Activated CD8-positive, alpha-beta memory T cell treated with anti-CD3 and anti-CD28 coated beads, Interleukin-2, amount 10 ng/mL, durations not matched to agents 7 days and 5 days (primary cell): ENCODE measurements at places on chromosomes 2 and 18.

DNA sequence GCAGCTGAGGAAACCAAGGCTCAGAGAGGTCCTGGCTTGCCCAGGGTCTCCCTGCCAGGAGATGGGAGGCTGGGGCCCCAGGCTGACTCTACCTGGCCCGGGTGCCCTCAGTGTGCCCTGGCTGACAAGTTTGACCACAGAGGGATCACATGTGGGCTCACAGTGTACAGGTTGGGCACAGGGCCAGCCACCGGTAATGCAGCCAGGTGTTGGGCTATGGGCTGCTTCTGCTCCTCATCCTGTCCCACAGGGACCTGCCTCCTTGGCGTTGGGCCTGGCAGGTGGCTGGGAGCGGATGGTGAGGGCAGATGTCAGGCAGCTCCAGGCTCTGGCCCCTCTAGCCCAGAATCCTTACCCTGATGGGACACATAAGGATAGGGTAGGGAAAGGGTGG is 250.5 kb downstream of the LOXHD1 start:
- DNase-seq = no peak

GRCh38 chr2:183371545-183371944 is 247.3 kb downstream of the NUP35 start:
- no peak for DNase-seq

- DNase-seq = no peak
These were observed 110.0 kb upstream of the TEX51 start for GRCh38 chr2:126788652-126789051.

GRCh38 chr2:199677881-199678280 is 173.1 kb downstream of the FTCDNL1 start:
- no peak for DNase-seq

DNA sequence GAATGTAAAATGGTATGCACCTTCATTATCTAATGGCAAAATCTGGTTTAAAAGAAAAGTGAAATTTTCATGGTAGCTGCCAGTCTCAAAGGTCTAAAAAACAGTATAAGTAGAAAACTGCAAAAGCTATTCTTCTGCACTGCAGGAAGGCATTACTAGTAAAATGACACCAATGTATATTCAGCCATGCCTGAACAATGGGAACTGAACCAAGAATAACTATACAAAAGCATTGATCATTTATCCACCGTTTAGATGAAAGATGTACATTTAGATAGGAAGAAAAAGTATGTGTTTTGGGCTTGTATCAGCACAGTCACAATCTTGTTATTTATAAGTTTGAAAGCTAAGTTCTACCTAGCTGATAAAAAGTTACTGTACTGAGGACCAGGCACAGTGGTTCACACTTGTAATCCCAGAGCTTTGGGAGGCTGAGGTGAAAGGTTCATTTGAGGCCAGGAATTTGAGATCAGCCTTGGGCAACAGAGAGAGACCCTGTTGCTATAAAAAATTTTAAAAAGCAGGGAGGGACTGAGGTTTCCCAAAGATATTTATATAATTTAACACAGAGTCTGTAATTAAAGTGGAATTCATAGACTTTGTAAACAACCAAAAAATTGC is 163.1 kb upstream of the WDSUB1 start:
- no peak for DNase-seq

GRCh38 chr2:11631462-11631861 is 38.5 kb downstream of the NTSR2 start:
- DNase-seq = no peak

- DNase-seq = no peak
These were observed 59.9 kb downstream of the DYM start for GRCh38 chr18:49400398-49401072.

GRCh38 chr2:72527424-72527823 is 298.4 kb downstream of the EXOC6B start:
- DNase-seq = no peak
